ENCODE measurements at places on chromosomes 5 and 9. TPM values are rescaled to one million over a fixed set of nuclear protein-coding genes. Genes with fewer than 3 reads are reported as not detected.

Gene SPATA31C1
- not detected for total RNA-seq

Gene TEX48
- not detected for total RNA-seq

Gene NFIB
- total RNA-seq: 21.3 TPM

Gene BRINP1
- not detected for total RNA-seq

Gene PLPP1
- 20.0 TPM for total RNA-seq

Gene LHFPL2
- total RNA-seq: 14.4 TPM

Gene GDF9
- 0.42 TPM for total RNA-seq

Gene MARCOL
- total RNA-seq: not detected

Gene SPATA31D4
- not detected for total RNA-seq

Gene RLN2
- total RNA-seq: 0.15 TPM

Gene CARTPT
- not detected for total RNA-seq

Gene TAF1L
- not detected for total RNA-seq

Gene QRFP
- total RNA-seq: not detected

Gene NR6A1
- total RNA-seq: 0.47 TPM

Gene ZBTB43
- total RNA-seq: 6.9 TPM

Gene ST8SIA4
- 0.76 TPM for total RNA-seq

Gene PLPP7
- 0.08 TPM for total RNA-seq

Gene ADGRD2
- total RNA-seq: not detected

Gene GLRA1
- total RNA-seq: not detected

Gene SLC23A1
- total RNA-seq: not detected

Gene WDR38
- total RNA-seq: not detected

Gene TPD52L3
- total RNA-seq: not detected

Gene SPATA9
- total RNA-seq: not detected

Gene CCDC171
- 0.49 TPM for total RNA-seq
